ENCODE measurements at places on chromosomes 2 and 18.

DNA sequence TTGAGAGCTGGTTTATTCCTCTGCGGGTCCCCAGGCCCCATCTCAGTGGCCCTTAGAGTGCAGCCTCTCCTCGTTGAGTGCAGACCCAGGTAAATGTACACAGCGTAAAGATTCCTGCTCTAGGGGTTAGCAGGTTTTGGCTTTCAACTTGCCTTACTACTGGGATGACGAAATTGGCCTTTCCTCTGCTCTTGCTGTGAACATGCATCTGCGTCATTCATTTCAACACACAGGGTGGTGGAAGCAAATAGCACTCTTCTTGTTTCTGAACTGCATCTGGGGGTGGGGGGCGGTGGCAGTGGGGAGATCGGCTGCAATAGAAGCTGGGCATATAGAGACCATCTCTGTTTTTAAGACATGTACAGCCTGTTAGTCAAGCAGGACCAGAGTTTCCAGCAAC lies 16.5 kb upstream of the SLC16A14 start:
- no peak for DNase-seq

- no peak for DNase-seq
Measured at GRCh38 chr2:74558284-74559230, 4.0 kb downstream of the DOK1 start.

DNA sequence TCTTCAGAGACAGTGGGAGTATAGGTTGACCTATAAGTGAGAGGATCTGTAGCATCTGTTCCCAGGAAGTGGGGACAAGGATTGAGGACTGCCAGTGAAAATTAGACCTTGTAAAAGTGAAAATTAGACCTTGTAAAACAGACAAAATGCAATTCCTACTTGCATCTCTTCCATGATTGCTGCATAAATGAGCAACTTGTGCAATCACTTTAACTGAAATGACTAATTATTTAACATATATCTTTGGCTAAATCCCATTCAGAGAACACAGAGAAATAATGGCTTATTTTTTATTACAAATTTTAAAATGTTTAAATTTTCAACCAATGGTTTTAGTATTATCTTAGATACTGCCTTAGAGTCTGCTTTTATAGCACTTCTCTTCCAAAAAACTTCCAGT lies 67.2 kb upstream of the NABP1 start:
- no peak for DNase-seq

DNA sequence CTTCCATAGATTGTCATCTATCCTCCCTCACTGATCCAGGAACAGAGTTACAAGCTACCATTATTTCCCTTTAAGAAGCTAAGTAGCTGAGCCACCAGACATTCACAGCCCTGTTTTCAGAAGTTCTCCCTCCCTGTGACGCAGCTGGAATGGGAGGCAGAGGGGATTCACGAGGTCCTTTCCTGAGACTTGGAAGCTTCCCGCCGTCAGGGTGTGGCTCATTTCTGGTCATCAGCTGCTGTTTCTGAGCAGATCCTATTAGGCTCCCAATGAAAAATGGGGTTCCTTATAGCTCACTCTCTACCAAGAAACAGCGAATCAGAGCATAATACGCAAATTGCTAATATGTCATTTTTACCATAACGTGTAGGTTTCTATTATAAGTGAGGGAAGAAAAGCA lies 559.3 kb upstream of the ID2 start:
- DNase-seq, result no peak

DNA sequence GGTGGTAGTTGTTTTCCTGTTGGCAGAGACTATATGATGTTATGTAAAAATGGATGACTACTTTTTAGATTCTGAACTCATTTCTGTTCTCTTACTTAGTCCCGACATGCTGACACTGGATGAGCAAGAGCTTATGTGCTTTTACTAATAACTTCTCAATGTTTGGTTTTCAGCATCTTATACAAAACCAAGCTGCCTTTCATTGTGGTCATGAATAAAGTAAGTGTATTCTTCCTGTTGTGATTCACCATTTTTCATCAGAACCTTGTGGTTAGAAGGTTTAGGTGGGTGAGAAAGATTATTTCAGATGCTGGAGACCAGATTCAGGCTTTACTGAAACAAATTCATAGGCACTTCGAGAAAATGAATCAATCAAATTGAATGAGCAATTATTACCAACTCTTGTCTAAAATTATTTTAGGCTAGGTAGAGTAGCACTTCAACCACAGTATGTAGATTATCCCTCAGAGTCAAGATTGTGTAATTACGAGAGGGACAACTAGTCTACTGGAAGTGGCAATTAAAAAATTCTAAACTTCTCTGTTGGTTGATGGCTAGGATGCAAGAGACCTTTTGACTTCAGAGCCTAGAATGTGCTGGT lies 9.3 kb downstream of the GPN1 start:
- DNase-seq, result no peak

GRCh38 chr2:168120730-168121129 lies 126.7 kb downstream of the STK39 start:
- DNase-seq, result no peak

DNA sequence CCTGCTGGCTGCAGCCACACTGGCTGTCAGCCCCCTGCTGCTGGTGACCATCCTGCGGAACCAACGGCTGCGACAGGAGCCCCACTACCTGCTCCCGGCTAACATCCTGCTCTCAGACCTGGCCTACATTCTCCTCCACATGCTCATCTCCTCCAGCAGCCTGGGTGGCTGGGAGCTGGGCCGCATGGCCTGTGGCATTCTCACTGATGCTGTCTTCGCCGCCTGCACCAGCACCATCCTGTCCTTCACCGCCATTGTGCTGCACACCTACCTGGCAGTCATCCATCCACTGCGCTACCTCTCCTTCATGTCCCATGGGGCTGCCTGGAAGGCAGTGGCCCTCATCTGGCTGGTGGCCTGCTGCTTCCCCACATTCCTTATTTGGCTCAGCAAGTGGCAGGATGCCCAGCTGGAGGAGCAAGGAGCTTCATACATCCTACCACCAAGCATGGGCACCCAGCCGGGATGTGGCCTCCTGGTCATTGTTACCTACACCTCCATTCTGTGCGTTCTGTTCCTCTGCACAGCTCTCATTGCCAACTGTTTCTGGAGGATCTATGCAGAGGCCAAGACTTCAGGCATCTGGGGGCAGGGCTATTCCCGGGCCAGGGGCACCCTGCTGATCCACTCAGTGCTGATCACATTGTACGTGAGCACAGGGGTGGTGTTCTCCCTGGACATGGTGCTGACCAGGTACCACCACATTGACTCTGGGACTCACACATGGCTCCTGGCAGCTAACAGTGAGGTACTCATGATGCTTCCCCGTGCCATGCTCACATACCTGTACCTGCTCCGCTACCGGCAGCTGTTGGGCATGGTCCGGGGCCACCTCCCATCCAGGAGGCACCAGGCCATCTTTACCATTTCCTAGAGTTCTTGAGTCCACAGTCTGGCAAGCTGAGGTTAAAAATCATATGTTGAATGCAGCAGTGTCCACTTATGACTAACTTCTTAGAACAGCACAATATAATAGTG lies 741 bp downstream of the GPR148 start:
- DNase-seq, result no peak

DNA sequence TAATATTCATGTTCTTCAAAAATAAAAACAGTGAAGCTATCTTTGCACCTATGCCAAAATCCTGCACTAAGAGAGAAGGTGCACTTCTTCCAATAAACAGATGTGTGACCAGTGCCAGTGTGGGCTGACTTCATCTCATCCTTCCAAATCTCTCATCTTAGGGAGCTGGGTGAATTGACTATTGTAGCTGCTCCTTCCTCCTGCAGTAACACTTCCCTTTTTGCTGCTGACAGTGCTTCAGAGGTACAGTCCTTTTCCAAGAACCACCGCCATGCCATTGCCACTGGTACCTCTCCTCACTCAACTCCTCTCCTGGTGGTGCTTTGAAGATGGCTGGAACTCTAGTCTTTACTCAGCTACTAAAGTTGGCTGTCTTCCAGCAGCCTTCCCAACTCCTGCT lies 42.1 kb upstream of the ARHGAP25 start:
- no peak for DNase-seq

- DNase-seq, result no peak
Measured at GRCh38 chr18:51137026-51137729, 60.3 kb downstream of the MEX3C start.

GRCh38 chr2:130836501-130837174 lies at the start of gene ARHGEF4:
TSS of gene ARHGEF4 (plus strand) at chr2:130836914. CDS start at chr2:130836954, 40 bp downstream.
- no peak for DNase-seq

GRCh38 chr2:135485441-135485840 lies 45.6 kb downstream of the ZRANB3 start:
- no peak for DNase-seq

GRCh38 chr2:204487447-204488229 lies 57.6 kb upstream of the PARD3B start:
- no peak for DNase-seq

DNA sequence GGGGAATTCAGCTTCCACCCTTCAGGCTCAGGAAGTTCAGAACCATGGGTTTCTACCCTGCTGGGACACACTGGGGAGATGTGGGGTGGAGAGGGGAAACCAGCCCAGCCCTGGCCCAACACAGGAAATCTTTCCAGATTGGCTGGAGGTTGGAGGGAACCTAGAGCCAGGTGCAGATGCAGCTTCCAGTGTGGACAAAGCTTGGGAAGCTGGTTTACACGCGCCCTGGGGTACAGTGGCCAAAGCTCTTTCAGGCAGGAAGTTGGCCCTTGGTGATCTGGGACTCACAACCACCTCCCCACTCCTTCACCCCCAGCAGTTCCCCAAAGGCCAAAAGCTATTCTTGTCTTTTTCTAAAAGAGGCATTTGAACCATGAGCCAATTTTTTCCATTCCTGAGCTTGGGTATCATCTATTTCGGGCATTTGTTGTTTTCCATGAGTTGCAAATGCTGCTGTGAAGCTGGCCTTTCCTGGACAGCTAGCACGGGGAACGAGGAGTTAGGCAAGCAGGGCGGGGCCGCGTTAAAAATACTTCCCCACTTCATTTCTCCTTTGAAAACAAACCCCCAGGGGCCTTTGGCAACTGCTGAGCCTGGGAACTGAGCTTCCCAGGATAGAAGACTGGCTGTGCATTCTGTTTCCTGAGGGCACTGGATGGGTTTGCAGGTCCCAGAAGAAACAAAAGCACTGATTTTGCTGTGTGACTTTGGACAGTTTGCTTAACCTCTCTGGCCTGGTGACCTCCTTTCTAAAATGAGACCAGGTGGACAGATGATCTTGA lies 3.1 kb upstream of the ARID5A start:
- no peak for DNase-seq

DNA sequence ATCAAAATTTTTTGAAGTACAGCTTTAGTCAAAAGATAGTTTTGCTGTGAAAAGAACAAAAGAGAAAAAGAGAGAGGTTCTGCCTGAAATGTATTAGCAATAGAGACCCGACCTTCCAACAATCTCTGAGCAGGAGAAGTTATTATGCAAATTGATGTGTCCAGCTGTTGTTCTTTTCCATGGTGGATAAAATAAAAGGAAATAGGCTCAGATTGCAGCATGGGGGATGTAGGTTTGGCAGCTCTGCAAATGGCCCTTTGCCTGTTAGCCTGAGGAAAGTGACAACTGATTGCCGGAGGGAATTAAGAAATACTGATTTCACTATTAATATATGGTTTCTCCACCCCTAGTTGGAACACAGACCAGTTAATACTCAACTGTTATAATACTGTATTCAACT lies 1283.2 kb upstream of the NXPH2 start:
- DNase-seq, result no peak

GRCh38 chr18:78984941-78985784 lies 5.5 kb downstream of the SALL3 start:
- DNase-seq, result no peak

GRCh38 chr2:68766376-68766845 lies 31.8 kb downstream of the ARHGAP25 start:
- peak; percentile 52 for DNase-seq

DNA sequence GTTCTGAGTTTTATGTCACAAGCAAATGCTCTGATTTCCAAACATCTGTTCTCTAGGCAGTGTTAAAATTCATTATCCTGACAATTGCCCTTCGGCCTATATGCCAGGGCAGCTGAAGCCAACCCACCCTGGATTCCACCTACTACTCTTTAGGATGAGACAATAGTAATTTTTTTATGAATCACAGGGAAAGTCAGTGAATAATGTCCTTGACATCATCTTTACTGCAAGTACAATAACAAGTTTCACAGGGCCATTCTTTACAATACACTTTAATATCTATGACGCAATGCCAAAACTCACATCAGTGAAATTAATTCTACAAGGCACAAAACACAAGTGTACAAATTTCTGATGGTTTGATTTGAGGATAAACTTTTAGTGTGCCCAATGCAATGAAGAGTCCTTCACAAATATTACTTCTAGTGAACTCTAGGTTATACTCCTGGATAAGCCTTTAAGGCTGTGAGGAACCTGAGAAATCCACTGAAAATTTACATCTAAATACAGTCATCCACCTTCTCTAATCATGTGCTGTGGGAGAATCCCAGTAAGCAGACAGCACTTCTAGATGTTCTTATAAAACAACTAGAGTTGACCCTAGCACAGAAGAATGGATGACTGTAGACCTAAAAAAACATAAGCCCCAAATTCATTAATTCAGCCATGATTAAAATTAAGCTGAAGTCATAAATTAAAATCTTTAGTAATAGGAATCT lies 77.3 kb upstream of the CTLA4 start:
- no peak for DNase-seq

GRCh38 chr18:12034241-12035100 lies 53.2 kb downstream of the IMPA2 start:
- DNase-seq, result no peak

DNA sequence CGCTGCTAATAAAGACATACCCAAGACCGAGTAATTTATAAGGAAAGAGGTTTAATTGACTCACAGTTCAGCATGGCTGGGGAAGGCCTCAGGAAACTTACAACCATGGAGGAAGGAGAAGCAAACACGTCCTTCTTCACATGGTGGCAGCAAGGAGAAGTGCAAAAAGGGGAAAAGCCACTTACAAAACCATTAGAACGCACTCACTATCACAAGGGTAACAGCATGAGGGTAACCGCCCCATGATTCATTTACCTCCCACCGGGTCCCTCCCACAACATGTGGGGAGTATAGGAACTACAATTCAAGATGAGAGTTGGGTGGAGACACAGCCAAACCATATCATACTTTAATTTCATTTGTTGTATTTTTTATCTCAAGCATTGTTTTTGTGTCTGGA lies 67.5 kb downstream of the ATP9B start:
- DNase-seq, result no peak

- DNase-seq, result no peak
Measured at GRCh38 chr2:128439791-128440665, 121.4 kb upstream of the HS6ST1 start.

GRCh38 chr2:208192611-208193236 lies 2.9 kb upstream of the C2orf80 start:
- DNase-seq, result no peak

- DNase-seq, result no peak
Measured at GRCh38 chr18:62445386-62445917, 77.4 kb upstream of the ZCCHC2 start.

GRCh38 chr2:171160119-171160955 lies at the start of gene TLK1:
TSS of gene TLK1 (minus strand) at chr2:171160893. CDS start at chr2:171160428, 465 bp downstream.
- DNase-seq, result peak; percentile 65

- no peak for DNase-seq
Measured at GRCh38 chr18:48578289-48578688, 39.5 kb downstream of the CTIF start.
